ENCODE measurements at places on chromosomes 1 and 21.
A peak's percentile ranks its signal among the peaks of the same experiment; 100 is the strongest.

- DNase-seq = no peak
Measured at GRCh38 chr21:31931644-31932469, 59.0 kb downstream of the HUNK start.

DNA sequence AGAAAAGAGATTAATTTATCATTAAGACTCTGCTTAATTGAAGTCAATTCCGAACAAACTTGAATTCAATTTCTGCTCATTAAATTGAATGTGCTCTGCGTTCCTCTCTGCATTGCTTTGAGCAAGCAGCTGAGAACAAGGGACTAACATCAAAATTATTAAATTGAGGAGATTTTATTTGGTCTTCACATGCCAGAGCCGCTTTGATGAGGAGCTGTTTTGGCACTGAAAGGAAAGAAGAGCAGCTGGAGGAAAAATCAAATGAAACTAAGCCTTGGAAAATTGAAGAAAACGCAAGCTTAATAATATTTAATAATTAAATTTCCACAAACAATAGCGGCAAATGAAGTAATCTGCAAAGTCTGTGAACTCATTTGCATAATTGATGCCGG lies 222.0 kb upstream of the PKN2 start:
- no peak for DNase-seq

- DNase-seq = no peak
Measured at GRCh38 chr1:6105763-6106162, 60.1 kb downstream of the KCNAB2 start.

GRCh38 chr1:21058035-21058793 lies 118.5 kb downstream of the EIF4G3 start:
- no peak for DNase-seq

DNA sequence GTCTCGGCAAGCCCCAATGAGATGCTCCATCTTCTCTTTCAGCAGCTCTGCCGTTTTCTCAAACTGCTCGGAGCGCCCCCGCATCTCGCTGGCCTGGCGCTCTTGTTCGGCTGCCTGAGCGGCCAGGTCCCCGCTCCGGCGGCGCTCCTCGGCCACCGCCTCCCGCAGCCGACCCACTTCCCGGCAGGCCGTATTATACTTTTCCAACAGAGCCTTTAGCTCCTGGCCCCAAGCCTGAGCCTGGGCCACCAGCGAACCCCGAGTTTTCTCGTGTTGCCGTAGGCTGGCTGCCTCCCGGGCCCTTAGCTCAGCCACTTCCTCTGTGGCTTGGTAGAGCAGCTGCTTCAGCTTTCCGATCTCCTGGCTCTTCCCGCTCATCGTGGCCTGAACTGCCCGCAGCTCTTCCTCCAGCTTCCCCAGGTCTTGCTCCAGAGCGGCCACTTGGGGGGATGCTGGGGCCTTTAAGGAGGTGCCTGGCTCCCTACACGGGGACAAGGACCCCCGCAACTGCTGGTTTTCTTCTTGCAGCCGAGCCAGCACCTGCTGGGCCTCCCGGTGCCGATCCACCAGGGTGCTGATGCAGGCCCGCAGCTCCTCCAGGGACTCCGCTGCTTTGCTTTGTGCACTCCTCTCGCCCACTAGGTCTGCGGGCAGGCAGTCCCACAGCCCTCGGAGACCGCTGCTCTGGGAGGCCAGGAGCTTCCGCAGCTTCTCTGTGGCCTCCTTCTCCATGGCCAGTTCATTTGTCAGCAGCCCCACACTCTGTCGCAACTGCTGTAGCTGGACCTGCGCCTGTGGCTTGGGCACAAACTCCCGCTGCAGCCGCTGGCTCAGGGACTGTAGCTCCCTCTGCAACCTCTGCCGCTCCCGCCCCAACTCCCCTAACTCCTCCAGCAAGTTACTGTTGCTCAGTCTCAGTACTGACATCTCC lies 13.4 kb upstream of the PIAS3 start:
- DNase-seq = peak; percentile 59

GRCh38 chr1:183227422-183228346 lies 41.6 kb downstream of the LAMC2 start:
- peak; percentile 51 for DNase-seq

DNA sequence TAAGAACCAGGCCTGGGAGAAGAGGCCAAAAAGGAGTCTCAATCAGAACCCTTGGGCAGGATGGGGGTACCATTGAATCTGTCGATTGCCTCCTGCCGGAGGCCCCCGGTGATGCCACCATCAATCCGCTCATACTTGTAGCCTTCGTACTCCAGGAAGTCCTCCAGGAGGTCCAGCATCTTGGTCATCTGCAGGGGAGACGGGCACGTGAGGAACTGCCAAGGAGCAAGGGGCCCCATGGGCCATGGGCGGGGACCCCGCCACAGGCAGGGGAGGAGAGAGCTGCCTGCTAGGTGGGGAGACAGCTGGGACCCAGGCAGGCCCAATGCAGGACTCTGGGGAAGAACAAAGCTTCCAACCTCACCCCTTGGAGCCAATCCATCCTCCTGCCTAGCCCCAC lies 48.6 kb downstream of the CHD5 start:
- no peak for DNase-seq

DNA sequence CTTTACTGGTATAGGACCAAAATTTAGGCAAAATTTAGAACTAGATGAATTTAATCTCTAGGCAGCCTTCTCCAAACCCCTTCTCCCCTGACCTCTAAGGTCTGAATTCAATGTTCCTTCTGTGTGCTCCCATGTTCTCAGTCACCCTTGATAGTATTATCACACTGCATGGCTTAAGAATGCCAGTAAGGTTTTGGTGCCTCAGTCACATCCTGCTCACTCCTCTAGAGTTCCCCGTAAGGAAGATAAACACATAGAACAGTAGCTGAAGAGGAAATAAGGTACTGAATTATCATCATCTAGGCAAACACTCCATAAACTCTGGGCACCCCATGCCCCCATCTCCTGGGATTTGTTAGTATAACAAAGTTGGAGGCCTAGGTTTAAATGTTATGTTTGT lies 18.2 kb downstream of the PRRX1 start:
- DNase-seq = peak; percentile 72

GRCh38 chr1:154760469-154760933 lies 109.6 kb downstream of the KCNN3 start:
- no peak for DNase-seq

GRCh38 chr1:78155121-78155520 lies 109.4 kb downstream of the GIPC2 start:
- DNase-seq = no peak

GRCh38 chr1:156376146-156376545 lies 7.1 kb downstream of the RHBG start:
- peak; percentile 31 for DNase-seq

DNA sequence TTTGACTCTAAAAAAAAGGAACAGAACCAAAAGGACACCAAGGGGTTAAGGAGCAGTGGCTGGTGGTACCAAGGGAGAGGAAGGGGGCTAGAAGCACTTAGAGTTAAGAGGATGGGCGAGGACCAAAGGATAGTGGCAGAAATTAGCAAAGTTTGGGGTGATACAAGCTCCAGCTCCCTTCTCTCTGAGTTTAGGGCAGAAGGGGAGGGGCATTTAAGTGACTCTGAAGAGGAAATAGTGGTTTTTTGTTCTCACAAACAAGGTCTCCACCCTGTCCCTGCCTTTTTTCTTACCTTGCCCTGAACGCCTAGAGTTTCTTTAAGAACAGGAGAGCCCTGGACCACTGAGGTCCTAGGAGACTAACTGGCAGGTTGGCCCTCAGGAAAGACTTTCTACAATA lies 3.3 kb downstream of the CDC42SE1 start:
- no peak for DNase-seq

DNA sequence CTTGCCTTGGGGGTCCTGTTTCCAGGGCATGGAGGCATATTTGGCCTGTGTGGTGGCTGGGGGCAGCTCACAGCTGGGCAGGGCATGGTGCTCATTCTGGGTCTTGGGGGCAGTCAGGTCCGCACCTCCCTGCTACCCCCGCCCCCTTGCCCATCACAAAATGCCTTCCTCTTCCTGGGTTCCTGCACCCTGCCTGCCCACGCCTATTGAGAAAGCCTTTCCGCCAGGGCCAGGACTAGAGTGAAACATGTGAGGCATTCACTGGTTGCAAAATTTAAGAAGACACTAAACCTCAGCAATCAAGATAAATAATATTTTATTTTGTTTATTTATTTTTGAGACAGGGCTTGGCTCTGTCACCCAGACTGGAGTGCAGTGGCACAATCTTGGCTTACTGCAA lies 19.7 kb downstream of the PTAFR start:
- DNase-seq = peak; percentile 32

GRCh38 chr1:47182676-47183235 lies 7.1 kb downstream of the PDZK1IP1 start:
- DNase-seq = no peak

GRCh38 chr21:18335651-18336236 lies 67.8 kb downstream of the TMPRSS15 start:
- DNase-seq = no peak
